ENCODE measurements at places on chromosomes 1 and 21. TPM values are rescaled to one million over a fixed set of nuclear protein-coding genes. Genes with fewer than 3 reads are reported as not detected.

GRCh38 chr1:15455522-15455921 is 1.0 kb upstream of the CELA2A start:
- no peak overlapping the region for H3K4me3 ChIP-seq
- H3K4me1 ChIP-seq: no peaks in the 10 kb centered on the region
- H3K27me3 ChIP-seq: no peaks in the 10 kb centered on the region
- no peak for DNase-seq
- no peak overlapping the region for H3K27ac ChIP-seq

GRCh38 chr21:24636696-24637095 is 970.6 kb downstream of the MRPL39 start:
- H3K27me3 ChIP-seq: no peaks in the 10 kb centered on the region
- H3K36me3 ChIP-seq: no peaks in the 10 kb centered on the region
- H3K4me3 ChIP-seq: no peak overlapping the region
- no peak overlapping the region for H3K27ac ChIP-seq
- no peak for DNase-seq
- no peaks in the 10 kb centered on the region for H3K4me1 ChIP-seq

- H3K27ac ChIP-seq: no peak overlapping the region
- no peak overlapping the region for H3K4me3 ChIP-seq
- no peak for DNase-seq
Observed at GRCh38 chr21:34612557-34612956, 2.4 kb downstream of the RCAN1 start.

DNA sequence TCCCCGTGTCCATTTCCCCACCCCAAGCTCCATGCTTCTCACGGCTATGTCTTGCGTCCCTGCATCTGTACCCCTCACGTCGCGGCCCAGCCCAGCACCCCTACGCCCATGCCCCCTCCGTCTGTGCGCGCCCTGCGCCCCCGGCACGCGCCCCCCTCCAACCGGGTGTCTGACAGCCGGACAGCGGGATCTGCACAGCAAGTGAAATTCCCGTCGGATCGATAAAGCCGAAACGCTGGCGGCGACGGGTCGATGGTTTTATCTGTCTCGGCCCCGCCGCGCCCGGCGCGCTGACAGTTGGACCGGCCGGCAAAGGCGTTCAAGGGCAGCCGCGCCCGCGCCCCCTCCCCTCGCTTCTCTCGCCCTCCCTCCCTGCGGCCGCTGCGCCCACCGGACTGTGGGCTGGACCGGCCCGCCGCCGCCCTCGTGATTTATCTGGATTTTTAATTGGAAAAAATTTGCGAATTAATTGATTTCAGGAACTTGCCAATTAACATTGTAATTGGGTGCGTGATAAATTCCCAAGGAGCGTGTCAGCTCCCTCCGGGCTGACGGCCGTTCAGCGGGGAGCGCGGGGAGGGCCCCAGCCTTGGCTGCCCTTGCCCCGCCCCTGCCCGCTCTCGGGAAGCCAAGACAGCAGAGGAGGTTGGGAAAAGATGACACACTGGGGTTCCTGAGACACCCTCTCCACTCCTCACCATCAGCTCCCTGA is 57.1 kb downstream of the TMEM53 start:
- no peak for DNase-seq
- H3K27ac ChIP-seq: no peak overlapping the region
- H3K4me1 ChIP-seq: peaks cover 9% of the 10 kb centered on the region
- no peaks in the 10 kb centered on the region for H3K27me3 ChIP-seq

DNA sequence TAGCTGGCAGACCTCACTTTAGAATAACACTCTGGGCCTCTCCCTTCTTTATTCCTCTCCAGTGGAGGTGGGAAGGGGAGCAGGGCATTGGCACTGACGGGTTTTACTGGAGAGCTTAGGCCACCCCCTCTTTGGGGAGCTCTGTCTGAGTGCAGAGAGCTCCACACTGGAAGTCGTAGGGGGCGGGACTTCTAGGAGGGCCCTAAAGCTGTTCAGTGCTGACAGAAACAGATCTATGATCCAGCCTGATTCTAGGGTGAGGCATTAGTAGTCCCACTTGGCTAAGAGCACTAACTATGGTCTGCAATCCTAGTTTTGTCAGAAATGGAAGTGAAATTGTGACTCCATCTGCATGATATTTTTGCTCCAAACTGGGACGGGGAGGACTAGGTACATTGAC is 138.7 kb downstream of the MIS18A start:
- no peak overlapping the region for H3K4me3 ChIP-seq
- no peaks in the 10 kb centered on the region for H3K36me3 ChIP-seq
- H3K27ac ChIP-seq: no peak overlapping the region
- no peaks in the 10 kb centered on the region for H3K4me1 ChIP-seq

GRCh38 chr1:25063591-25064416 is 133.7 kb upstream of the RUNX3 start:
- no peak for DNase-seq
- no peaks in the 10 kb centered on the region for H3K27me3 ChIP-seq
- no peaks in the 10 kb centered on the region for H3K36me3 ChIP-seq
- H3K4me1 ChIP-seq: no peaks in the 10 kb centered on the region
- no peak overlapping the region for H3K4me3 ChIP-seq
- no peak overlapping the region for H3K27ac ChIP-seq

DNA sequence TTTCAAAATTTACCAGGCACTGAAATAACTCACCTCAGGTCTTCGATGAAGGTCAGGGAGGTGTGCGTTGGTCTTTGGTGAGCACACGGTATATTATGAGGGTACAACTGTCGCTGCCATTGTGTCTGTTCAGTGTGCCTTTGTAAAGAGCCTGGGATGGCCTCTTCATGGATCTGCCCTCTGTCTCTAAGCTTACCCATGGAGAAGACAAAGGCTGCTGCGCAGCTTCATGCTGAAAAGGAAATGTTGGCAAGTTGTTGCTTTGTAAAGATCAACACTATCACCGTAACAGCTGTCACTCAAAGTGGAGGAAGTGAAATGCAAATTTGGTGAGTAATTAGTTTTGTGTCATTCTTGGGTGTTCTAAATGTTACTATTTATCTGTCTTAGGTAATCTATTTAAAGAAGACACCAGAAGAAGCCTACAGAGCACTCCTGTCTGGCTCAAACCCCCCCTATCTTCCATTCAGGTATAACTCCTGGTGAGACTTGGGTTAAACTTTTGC is 71.6 kb downstream of the CDC14A start:
- H3K4me1 ChIP-seq: no peaks in the 10 kb centered on the region
- H3K4me3 ChIP-seq: no peak overlapping the region
- no peak overlapping the region for H3K27ac ChIP-seq
- DNase-seq: no peak
- no peaks in the 10 kb centered on the region for H3K36me3 ChIP-seq

DNA sequence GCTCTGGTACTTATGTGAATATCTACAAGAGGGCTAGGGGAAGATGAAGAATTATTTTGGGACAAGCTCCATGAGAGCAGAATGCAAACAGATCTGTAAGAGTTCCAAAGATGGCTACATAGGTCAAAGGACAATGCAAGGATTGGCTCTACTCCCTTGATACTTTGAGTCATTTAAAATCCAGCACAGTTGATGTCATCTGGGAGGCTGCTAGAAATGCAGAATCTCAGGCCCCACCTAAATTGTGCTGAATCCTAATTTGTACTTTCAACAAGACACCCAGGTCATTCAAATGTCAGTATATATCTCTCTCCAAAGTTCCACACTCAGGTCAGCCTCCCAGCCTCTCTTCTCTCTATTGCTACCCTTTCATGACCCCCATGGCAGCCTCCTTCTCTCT is 23.7 kb upstream of the TADA1 start:
- H3K4me3 ChIP-seq: no peak overlapping the region
- no peaks in the 10 kb centered on the region for H3K27me3 ChIP-seq
- DNase-seq: no peak
- no peaks in the 10 kb centered on the region for H3K36me3 ChIP-seq
- H3K4me1 ChIP-seq: no peaks in the 10 kb centered on the region
- no peak overlapping the region for H3K27ac ChIP-seq

TEDDM1 gene
- not detected for total RNA-seq

MTHFR gene
- total RNA-seq: 52.8 TPM

MORC3 gene
- 49.9 TPM for total RNA-seq

NID1 gene
- 91.8 TPM for total RNA-seq

CCDC181 gene
- 0.63 TPM for total RNA-seq

PPIAL4G gene
- total RNA-seq: not detected

TMEM63A gene
- 30.1 TPM for total RNA-seq

SPRR2E gene
- not detected for total RNA-seq
